ENCODE measurements at places on chromosomes 4 and X.

DNA sequence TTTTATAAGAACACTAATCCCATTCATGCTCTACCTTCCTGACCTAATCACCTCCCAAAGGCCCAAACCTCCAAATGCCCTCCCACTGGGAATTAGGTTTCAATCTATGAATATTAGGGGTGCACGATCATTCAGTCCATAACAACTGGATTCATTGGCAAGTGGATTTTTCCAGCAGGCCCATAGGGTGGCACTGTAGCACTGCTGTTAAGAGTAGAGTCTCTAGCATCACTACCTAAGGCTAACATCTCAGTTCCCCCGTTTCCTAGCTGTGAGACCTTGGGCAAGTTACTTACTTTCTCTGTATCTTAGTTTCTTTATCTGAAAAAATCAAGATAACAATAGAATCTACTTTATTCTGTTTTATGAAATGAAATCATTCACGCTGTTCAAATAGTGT lies 315.8 kb downstream of the STIM2 start:
- DNase-seq: peak; percentile 67

DNA sequence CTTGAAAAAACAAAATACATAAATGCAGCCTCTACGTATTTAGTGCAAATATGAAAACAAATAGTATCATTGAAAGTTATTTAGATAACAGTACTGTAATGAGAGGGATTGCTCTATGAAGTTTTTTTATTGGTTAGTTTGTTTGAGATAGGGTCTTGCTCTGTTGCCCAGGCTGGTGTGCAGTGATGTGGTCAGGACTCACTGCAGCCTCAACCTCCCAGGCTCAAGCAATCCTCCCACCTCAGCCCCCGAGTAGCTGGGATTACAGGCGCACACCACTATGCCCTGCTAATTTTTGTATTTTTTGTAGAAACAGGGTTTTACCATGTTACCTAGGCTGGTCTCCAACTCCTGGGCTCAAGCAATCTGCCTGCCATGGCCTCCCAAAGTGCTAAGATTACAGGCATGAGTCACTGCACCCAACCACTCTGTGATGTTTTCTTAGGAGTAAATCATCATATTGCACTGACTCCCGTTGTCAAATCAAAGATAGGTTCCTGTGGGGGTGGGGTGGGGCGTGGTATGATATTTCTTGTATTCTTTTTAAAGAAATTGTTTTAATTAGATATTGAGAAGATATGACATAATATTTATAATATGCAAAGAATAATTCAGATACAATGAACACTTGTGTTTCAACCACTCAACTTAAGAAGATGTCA lies 75.8 kb downstream of the ATG4A start:
- no peak for DNase-seq

DNA sequence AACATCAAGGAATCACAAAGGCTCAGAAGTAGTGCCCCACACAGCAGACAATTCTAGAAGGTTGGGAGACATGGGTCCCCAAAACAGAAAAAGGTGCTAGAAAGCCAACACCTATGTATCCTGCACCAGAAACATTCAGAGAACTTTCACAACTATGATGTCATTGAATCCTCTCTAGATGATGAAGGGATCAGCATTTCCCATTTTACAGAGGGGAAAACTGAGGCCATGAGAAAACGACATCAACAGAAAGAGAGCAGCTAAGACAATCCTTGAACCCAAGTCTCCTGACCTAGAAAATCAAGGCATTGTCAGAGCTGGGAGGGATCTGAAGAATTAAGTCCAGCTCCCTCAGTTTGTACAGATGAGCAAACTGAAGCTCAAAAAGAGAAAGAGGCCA lies 3.3 kb downstream of the KCND1 start:
- no peak for DNase-seq

DNA sequence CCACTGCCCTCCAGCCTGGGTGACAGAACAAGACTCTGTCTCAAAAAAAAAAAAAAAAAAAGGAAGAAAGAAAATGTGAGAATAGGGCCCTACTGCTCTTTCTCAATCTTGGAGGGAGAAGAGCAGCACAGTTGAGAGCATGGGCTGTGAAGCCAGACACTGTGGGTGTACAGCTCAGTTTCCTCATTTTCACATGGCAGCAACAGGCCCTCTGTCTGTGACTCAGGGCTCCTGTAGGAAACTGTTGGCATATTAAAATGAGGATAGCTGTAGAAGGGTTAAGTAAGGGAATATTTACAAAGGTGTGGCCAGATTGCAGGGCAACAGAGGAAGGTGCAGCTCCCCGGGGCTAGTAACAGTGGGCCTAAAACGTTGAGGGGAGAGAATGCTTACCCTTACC lies 3.4 kb downstream of the AKAP14 start:
- DNase-seq: no peak

DNA sequence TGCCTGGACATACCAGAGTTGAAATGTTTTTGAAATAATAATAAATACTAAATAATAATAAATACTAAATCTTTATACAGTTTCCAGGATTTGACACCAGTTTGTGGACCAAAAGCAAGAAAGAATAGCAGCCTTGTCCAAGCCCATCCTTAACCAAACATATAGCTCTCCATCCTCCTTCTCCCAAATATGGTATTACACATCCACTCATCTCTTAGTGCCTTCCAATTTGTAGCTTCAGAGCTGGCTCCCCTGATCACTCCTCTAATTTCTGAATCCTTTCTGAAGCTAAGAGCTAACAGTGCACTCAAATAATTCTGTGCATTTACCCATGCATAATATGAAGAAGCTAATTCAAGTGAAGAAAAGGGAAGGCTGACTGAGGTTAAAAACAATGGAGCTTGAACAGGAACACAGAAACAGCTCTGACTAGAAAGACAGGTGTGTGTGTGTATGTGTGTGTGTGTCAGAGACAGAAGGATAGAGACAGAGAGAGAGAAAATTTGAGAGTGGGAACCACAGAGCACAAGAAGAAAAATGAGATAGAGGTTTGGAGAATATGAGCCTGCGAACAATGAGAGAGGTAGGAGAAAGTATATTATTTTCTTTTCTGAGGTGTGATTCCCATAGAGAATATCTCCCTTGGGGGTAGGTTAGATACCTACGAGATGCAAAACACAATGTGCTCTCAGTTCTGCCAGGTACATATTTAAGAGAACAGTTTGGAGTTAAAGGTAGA lies 123.5 kb downstream of the CAMK2D start:
- DNase-seq: no peak

- no peak for DNase-seq
Measured at GRCh38 chrX:100687546-100687945, 43.5 kb downstream of the SRPX2 start.

GRCh38 chrX:43656005-43656494 lies at the start of gene MAOA:
TSS of gene MAOA (plus strand) at chrX:43656299. CDS start at chrX:43656342, 43 bp downstream.
- no peak for DNase-seq

GRCh38 chr4:182583703-182584415 lies 333.3 kb downstream of the DCTD start:
- no peak for DNase-seq

DNA sequence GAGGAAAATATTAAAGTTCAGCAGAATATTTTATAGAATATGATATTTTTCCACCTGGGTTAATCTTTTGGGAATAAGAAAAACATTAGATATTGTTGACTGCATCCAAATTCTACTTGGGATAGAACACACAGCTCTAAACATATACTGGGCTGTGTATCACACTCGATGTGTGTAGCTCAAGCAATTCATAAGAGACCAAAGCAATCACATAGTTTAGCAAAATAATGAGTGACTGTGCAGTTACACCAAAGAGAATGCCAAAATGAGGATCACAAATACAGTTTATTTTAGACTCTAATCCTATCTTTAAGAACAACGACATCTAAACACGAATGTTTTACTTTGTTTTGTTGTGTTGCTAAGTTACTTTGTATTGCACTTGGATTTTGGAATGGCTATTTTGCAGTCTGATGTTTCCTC lies 101.2 kb downstream of the CBR4 start:
- DNase-seq: no peak

DNA sequence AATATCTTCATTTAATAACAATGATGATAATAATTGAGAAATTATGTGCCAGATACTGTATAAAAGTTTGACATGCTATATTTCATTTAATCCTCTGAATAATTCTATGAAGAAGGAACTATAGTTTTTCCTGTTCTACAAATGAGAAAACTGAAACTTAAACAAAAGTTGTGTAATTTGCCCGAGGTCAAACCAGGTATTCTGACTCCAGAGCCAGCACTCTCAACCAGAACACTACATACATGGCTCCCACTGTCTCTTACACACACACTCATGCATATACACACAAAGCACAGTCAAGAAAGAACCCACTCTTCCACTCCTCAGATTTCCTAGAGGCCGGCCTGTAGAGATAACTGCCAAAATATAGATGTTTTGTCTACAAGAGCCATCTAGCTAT lies 374.0 kb upstream of the EMCN start:
- DNase-seq: no peak

DNA sequence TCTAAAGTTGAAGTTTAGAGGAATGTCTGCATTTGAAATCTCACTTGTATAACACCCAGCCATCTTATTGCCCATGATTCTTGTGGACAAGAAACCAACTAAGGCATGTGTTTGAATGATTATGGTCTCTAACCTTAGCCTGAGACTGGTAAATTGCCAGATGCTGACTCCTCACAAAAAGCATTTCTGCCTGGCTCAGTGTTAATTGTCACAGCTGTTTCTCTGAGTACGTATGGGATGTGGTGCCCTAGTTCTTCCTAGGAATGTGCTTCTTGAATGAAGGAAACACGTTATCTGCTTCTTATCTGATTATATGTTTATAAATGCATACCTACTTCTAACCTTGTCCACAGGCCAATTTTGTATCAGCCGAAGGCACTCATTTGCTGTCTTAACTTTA lies 63.1 kb upstream of the NDP start:
- no peak for DNase-seq

GRCh38 chrX:130098210-130098552 lies 12.1 kb downstream of the ELF4 start:
- DNase-seq: no peak

GRCh38 chr4:52051615-52052474 lies 741 bp downstream of the SPATA18 start:
- no peak for DNase-seq

DNA sequence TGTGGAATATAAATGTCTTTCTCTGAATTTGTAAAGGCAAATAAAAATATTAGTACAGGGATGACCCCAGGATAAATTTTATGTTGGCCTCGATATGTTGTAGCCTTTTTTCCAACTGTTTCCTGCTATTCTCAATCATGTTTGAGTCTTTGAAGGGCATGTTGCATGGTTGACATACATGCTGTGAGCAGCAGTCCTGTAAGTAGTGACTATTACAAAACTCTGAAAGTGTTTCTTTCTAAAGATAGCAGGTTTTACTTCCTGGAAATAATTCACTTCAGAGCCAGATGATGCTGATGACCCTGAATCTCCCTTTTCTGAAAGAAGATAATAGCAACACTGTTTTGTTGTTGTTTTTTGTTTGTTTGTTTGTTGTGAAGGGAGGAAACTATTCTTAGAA lies 393.0 kb upstream of the GNPDA2 start:
- DNase-seq: no peak

DNA sequence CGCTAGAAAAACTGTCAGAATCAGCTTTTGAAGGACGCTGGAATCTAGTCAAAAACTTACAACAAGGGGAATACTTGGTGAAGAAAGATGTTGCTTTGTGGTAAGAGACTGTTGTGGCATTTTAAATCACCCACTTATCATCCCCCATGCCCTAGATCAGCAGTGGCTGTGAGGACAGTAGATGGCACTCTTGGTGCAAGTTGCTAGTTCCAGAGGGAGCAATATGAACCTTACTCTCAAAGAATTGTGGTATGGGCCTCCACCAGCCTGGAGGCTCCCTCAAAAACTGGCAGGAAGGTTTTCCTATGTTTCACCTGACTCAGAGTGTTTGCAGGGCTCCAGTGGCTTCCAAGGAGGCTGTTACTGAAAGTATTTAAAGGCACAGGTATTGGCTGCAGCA lies 37.7 kb upstream of the SLC16A2 start:
- DNase-seq: no peak

DNA sequence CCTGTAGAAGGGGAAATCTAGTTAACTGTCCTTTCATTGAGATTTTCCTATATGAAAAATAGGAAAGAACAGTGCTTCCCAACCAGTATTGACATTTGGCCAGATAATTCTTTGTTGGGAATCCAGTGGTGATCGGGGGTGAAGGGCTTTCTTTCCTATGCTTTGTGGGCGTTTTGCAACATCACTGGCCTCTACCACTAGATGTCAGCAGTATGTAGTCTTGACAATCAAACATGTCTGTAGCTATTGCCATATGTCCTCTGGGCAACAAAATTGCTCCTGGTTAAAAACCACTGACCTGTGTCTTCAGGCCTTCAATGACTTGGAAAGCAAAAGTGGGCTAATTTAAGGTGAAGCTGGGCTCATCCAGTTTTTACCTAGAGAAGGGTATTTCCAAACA lies 658.5 kb downstream of the DACH2 start:
- peak; percentile 21 for DNase-seq

DNA sequence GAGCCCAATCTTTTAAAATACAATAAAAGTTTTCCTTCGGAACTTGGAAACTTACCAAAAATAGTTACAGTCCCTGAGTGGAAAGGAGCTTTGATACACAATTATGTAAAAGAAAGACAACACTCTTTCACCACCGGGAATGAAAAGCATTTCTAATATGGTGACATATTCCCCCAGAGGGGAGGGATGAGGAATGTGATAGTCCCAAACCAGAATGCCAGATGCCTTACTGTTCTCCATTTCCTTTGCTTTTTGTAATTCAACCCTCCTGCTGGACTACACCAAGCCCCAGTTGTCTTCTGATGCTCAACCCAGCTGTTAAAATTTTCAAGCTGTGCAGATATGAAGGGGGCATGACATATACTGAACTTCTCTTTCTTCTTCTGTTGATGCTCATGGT lies 4.1 kb downstream of the PRIMPOL start:
- DNase-seq: no peak

DNA sequence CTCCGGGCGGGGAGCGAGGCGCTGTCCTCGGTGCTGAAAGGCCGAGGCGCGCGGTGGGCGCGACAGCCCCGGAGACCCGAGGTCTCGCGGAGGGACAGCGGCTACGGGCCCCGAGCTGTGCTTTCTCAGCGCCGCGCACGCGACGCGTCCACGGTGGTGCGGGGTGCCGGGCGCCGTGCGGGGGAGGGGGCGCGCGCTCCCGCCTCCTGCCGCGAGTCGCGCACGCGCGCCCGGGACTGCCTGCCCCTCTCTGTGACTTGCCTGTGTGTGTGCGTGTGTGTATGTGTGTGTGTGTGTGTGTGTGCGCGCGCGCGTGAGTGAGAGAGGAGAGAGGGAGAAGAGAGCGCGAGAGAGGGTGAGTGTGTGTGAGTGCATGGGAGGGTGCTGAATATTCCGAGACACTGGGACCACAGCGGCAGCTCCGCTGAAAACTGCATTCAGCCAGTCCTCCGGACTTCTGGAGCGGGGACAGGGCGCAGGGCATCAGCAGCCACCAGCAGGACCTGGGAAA lies at the start of gene GRIA2:
Gene GRIA2, plus strand, starts transcription at position 358 of the 511 bp plus-strand sequence. CDS start 315 bp downstream, outside the sequence.
- no peak for DNase-seq

DNA sequence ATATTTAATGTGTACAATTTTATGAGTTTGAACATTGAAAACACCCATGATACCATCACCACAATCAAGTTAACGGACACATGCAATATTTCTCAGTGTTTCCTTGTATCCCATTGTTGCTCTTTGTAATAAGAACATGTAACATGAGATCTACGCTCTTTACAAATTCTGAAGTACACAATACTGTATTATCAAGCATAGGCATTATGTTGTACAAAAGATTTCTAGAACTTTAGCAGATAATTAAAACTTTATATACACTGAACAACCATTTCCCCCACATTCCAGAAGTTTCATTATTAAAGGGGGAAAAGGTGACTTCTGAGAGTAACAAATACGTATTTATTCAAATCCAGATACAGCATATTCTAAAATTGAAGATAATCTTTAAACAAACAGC lies 114.5 kb downstream of the SLC10A7 start:
- no peak for DNase-seq

Data from NCI-H2081 treated with DMSO at 0.1 percent for 48 hours (cell line).